ENCODE measurements at places on chromosomes 5 and 9.

DNA sequence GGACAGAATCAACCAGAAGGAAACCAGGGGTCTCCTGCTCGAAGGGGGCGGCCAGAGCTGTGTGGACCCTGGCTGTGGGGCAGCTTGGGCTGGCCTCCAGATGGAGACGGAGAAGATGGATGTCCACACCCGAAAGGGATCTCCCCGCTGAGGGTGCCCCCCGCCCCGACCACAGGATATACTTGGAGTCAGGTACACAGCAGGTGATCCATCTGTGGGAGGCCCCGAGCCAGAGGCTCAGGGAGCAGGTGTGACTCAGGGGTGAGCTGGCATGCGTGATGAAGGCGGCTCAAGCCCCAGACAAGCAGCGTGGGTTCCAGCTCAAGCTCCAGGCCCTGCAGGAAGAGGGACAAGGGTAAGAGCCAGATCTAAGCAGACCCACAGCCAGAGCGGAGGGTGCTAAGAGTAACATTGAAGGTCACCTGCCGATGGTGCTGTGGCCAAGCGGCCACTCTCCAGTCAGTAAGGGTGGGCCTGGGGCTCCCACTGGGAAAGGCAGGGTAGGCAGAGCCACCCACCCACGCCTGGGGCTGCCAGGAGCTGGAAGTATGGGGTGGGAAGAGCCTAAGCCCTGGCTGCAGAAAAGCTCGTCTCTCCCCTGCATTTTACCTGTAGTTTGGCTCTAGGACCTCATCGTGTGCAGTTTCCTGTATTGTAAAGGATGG lies 30.6 kb upstream of the MVB12B start:
- no peaks in the 10 kb centered on the region for H3K4me1 ChIP-seq
- no peak for DNase-seq
- no peak overlapping the region for H3K4me3 ChIP-seq
- H3K27ac ChIP-seq, result no peak overlapping the region
- H3K27me3 ChIP-seq, result no peaks in the 10 kb centered on the region

DNA sequence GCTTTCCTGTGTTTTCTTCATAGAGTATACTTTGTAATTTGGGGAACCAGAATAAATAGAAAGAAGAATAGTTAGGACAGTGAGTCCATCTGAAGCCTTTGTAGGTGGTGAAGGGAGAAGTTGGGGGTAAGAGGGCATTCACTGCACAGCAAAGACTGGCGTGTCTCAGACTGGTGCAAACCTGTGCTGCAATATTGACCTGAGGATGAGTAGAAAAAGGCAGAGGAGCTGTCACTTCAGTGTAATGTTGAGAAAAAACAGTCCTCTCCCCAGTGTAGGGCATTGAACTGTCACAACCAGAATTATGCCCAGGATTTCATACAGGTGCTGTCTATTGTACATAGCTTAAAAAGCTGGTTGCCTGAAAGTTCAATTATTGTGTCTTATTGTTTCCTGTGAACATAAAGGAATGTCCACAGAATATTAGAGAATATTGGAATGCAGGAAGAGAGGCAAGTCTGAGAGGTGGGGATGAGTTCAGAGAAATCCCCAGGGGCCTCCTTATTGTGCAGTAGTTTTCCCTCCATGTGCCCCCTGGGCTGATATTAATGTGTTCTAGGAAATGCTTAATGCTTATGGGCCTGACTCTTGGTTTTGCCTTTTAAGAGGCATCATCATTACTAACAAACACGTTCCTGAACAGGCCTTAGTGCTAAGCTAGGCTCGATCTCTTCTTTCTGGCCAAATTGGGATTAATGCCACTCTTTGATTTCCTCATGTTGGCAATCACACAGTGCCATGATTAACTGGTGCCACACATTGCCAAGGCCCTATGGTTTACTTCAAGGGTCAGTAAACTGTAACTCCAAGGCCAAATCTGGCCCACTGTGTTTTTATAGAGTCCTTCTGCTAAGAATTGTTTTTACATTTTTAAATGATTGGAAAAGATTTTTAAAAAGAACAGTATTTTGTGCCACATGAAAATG lies 34.0 kb downstream of the DAPK1 start:
- DNase-seq, result no peak
- H3K36me3 ChIP-seq, result no peaks in the 10 kb centered on the region
- H3K4me1 ChIP-seq, result no peaks in the 10 kb centered on the region

GRCh38 chr5:145697251-145697990 lies 137.7 kb downstream of the PRELID2 start:
- no peak overlapping the region for H3K27ac ChIP-seq
- DNase-seq, result no peak
- no peaks in the 10 kb centered on the region for H3K36me3 ChIP-seq
- no peaks in the 10 kb centered on the region for H3K27me3 ChIP-seq
- H3K4me3 ChIP-seq, result no peak overlapping the region
- H3K4me1 ChIP-seq, result no peaks in the 10 kb centered on the region

DNA sequence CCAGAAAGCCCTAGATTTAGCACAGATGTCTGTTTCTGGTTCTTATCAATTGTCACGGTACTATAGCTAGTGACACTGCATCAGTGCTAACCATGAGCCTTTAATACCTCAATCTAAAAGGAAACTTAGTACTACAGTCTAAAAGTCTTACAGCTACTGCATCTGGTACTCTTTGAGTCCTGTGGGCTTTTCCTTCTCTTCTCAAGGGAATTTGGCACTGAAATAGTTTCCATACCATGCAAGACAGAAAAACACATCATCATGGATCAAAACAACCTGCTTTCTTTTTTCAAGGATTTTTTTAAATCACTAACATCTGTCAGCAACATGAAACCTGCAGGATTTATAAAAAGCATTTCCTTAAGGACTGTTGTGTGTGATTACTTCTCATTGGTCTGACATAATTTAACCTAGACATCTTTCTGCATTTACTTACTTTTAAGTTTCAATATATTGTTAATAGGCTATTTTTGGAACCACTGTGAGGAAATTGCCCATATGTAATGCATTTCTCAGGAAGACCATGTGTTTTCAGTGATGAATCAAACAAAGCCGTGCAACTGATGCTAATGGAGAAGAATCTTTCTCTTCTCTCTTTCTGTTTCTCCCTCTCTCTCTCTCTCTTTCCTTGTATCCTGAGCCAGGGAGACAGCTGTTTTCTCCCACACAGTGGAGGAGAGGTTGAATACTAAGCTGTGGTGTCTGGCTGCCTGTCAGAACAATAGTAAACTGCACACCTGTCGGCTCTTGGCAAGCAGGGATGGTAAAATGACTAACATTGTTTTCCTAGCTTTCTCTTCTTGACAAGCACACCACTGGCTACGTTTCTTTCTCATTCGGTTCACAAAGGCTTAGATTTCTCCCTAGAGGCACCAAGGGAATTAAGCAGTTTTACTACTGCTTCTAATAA lies 273.4 kb downstream of the CSNK1G3 start:
- no peak overlapping the region for H3K4me3 ChIP-seq
- no peak overlapping the region for H3K27ac ChIP-seq
- DNase-seq, result no peak
- no peaks in the 10 kb centered on the region for H3K36me3 ChIP-seq
- no peaks in the 10 kb centered on the region for H3K4me1 ChIP-seq
- no peaks in the 10 kb centered on the region for H3K27me3 ChIP-seq

DNA sequence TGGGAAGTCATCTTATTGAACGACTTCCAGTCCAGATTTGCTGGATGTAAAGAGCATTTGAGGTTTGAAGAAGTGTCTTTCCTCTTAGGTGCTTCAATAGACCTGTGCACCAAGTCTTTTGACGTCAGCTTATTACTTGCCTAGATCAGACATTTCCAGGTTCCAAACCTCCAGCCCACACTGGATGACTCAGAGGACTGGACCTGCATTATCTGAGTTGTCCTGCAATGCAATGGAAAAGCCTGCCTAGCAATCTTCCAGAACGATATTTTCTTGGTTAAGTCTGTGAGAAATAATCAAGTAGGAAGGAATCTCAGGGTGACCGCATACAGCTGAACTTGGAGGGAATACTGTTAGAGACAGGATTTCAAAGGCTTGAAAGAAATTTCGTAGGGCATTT lies 147.2 kb upstream of the MOCS2 start:
- H3K4me3 ChIP-seq, result no peak overlapping the region
- DNase-seq, result no peak
- H3K27me3 ChIP-seq, result no peaks in the 10 kb centered on the region
- H3K27ac ChIP-seq, result no peak overlapping the region

- no peak overlapping the region for H3K4me3 ChIP-seq
- no peaks in the 10 kb centered on the region for H3K36me3 ChIP-seq
- no peak overlapping the region for H3K27ac ChIP-seq
- H3K4me1 ChIP-seq, result peaks cover 10% of the 10 kb centered on the region
Measured at GRCh38 chr5:62633243-62633642, 54.6 kb downstream of the LRRC70 start.

DNA sequence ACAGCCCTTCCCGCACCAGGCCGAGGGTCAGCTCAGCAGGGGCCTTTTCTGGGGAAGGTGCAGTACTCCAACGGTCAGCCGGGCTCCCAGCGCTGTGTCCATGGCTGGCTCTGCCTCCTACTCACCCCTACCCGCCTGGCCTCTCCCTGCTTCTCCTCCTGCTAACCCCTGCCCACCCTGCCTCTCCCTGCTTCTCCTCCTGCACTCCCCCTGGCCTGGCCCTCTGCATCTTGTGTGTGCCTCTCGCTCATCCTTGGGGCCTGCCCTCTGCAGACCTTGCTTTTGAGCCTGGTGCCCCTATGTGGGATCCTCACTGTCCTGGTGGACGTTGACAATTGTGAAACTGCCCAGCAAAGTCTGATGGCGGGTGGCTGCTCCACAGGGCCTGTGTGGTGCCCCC lies 274.6 kb upstream of the IRX2 start:
- no peaks in the 10 kb centered on the region for H3K27me3 ChIP-seq
- no peak overlapping the region for H3K27ac ChIP-seq
- no peak overlapping the region for H3K4me3 ChIP-seq
- H3K36me3 ChIP-seq, result no peaks in the 10 kb centered on the region
- no peaks in the 10 kb centered on the region for H3K4me1 ChIP-seq

DNA sequence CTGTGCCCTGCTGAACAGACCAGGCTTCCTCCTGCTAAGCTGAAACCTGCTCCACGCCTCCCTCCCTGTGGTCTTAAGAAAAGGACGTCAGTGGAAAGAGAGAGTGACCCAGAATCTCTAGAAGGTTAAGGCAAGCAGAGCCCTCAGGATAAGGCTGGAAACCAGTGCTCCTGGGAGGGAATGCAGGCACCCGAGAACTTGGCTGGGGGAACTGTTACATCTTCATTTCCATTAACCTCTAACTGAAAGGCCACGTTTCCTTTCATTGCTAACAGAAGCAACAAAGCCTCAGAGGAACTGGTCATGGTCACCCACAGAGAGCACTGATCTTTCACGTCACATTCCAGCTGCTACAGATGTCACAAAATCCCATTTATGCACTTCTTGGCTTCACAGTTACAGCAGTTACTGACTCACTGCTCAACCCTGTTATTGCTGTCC lies 26.1 kb upstream of the AKNA start:
- H3K36me3 ChIP-seq, result no peaks in the 10 kb centered on the region
- no peaks in the 10 kb centered on the region for H3K4me1 ChIP-seq
- H3K27me3 ChIP-seq, result no peaks in the 10 kb centered on the region
- DNase-seq, result no peak

DNA sequence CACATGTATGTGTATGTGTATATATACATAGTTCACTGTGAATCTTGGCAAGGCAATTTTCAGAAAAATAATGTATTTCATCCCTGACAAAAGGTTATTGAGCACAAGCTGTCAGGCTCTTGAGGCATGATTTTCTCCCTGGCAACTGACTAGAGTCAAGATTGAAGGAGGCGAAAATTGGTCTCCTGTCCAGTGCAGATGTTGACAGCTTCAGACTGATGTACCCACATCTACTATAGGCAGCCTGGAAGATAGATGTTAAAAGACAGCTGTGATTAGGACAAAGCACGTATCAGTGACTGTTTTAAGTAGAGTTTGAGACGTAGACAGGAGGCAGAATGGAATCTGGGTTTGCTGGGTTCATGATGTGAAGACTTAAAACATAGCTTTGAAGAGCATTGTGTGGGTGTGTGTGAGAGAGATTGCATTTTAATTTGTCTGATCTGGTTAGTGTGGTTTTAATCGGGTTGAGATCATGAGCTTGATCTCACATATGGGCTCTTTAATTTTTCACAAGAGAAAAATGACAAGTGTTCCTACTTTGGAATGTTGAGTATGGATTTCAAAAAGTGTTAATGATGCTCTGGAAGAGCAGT lies 39.1 kb downstream of the CTNNA1 start:
- peaks cover 64% of the 10 kb centered on the region for H3K4me1 ChIP-seq
- DNase-seq, result no peak
- no peak overlapping the region for H3K4me3 ChIP-seq
- no peaks in the 10 kb centered on the region for H3K27me3 ChIP-seq

GRCh38 chr5:89351975-89352374 lies 469.0 kb upstream of the MEF2C start:
- no peaks in the 10 kb centered on the region for H3K4me1 ChIP-seq
- no peak overlapping the region for H3K27ac ChIP-seq
- DNase-seq, result no peak
- H3K4me3 ChIP-seq, result no peak overlapping the region
- no peaks in the 10 kb centered on the region for H3K36me3 ChIP-seq

DNA sequence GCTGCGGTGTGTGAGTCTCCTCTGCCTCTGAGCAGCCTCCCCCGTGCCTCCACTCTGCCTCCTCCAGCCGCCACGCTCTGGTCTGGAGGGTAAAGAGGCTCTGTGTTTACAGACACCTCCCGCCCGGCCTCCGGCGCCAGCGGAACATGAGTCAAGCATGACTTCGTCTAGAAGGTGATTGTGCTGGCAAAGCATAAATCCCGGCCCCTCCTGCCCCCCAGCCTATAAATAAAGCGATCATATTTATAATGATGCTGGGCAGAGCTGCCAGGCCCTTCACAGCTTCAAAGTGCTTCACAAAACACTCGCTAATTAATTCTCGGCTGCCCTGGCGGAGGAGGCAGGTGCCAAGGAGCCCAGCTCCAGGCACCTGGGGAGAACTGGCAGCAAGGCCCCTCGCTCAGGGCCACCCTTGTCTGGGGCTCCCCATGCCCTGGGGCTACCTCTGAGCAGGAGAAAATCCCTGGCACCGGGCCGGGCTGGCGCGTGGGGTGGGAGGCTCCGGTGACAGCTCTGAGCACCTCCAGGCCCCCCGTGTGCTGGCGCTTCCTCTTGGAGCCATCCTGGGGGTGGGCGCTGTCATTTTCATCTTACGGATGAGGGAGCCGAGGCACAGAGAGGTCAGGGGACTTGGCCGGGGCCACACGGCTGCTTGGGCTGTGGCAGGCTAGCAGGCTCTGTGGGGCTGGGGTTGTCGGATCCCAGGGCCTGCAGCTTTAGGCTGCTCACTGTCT lies 87.8 kb downstream of the RXRA start:
- H3K36me3 ChIP-seq, result peaks cover 13% of the 10 kb centered on the region
- H3K27ac ChIP-seq, result peak overlapping the region; percentile 40
- H3K4me1 ChIP-seq, result peaks cover 23% of the 10 kb centered on the region
- H3K27me3 ChIP-seq, result no peaks in the 10 kb centered on the region

GRCh38 chr5:115774684-115775083 lies 41.8 kb downstream of the CDO1 start:
- no peaks in the 10 kb centered on the region for H3K36me3 ChIP-seq
- no peaks in the 10 kb centered on the region for H3K27me3 ChIP-seq
- H3K4me1 ChIP-seq, result no peaks in the 10 kb centered on the region

GRCh38 chr9:130663977-130664250 lies 480 bp upstream of the PRDM12 start:
- no peaks in the 10 kb centered on the region for H3K36me3 ChIP-seq
- peaks cover 73% of the 10 kb centered on the region for H3K4me1 ChIP-seq
- peaks cover 20% of the 10 kb centered on the region for H3K27me3 ChIP-seq
- no peak overlapping the region for H3K27ac ChIP-seq
- peak overlapping the region; percentile 43 for H3K4me3 ChIP-seq

All from thoracic aorta (tissue), 2 donors.